Cardiac septum (tissue), 1 donor: ENCODE measurements at places on chromosomes 1 and 21. TPM values are rescaled to one million over a fixed set of nuclear protein-coding genes. Genes with fewer than 3 reads are reported as not detected.
A peak's percentile ranks its signal among the peaks of the same experiment; 100 is the strongest.

Gene OPRD1
- not detected for total RNA-seq

Gene INTS3
- total RNA-seq, result 35.2 TPM

Gene C1orf74
- total RNA-seq, result 1.6 TPM

- DNase-seq, result no peak
Observed at GRCh38 chr1:211420845-211421454, 71.0 kb downstream of the RD3 start.

DNA sequence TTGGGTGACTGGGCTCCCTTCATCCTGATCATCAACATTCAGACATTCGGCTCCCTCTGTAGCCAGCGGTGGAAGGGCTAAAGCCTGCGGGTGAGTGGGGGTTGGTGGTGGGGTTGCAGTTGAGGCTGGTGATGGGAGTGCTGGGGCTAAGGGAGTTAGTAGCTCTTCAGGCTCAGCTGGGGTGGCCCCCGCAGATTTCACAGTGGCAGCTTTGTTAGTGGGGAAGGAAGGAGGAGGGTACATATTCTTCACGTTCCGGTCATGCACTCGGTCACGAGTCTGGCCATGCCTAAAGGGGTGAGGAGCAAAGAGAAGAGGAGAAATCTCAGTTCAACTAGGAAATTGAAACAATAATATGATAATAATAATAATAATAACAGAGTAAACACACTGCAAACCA lies 6.8 kb downstream of the PSMB4 start:
- DNase-seq, result no peak

DNA sequence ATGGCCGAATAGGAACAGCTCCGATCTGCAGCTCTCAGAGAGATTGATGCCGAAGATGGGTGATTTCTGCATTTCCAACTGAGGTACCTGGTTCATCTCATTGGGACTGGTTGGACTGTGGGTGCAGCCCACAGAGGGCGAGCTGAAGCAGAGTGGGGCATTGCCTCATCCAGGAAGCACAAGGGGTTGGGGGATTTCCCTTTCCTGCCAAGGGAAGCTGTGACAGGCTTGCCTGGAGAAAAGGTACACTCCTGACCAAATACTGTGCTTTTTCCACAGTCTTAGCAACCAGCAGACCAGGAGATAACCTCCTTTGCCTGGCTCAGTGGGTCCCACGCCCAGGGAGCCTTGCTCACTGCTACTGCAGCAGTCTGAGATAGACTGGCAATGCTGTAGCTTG lies 66.9 kb downstream of the HSD3B1 start:
- no peak for DNase-seq

Gene ZNF695
- total RNA-seq, result not detected

Gene S100A8
- 71.3 TPM for total RNA-seq

DNA sequence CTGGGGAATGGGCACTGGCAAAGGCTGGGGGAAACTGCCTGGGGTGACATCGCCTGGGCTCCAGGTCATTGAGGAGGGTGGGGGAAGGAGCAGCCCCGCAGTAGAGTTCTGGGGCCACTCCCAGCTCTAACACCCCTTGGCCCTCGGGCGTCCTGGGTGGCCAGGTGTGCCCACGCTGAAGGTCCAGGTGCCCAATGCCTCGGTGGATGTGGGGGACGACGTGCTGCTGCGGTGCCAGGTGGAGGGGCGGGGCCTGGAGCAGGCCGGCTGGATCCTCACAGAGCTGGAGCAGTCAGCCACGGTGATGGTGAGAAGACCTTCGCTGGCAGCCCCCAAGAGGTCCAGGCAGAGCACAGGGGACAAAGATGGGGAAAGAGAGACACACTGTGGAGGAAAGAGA lies 7.7 kb downstream of the NTRK1 start:
- no peak for DNase-seq

GRCh38 chr21:22363504-22363903 lies 1365.3 kb downstream of the NCAM2 start:
- DNase-seq, result no peak

Gene SPRR3
- total RNA-seq, result not detected

Gene GBP5
- total RNA-seq, result 0.94 TPM

Gene SV2A
- 0.83 TPM for total RNA-seq

- peak; percentile 89 for DNase-seq
Observed at GRCh38 chr1:12173631-12174121, 6.9 kb downstream of the TNFRSF1B start.

GRCh38 chr1:211484755-211485479 lies 7.0 kb downstream of the RD3 start:
- DNase-seq, result peak; percentile 75

Gene RNF186
- total RNA-seq, result not detected

DNA sequence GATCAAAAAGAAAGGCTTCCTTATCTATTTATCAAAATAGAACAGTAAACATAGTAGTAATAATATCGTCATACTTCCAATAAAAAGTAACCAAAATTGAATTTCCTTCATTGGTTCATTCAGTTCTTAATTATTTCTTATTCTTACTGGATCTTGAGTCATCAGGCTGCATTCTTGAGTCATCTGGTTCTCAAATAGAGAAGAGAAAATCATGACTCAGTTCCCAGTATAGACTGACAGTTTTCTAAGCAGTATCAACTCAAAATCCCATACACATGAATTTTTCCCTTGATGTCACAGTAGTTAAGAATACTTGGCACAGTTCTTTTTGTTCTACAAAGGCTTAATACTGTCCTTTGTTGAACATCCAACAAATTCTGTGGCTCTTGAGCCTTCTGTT lies 626.9 kb upstream of the ADGRL4 start:
- DNase-seq, result no peak

DNA sequence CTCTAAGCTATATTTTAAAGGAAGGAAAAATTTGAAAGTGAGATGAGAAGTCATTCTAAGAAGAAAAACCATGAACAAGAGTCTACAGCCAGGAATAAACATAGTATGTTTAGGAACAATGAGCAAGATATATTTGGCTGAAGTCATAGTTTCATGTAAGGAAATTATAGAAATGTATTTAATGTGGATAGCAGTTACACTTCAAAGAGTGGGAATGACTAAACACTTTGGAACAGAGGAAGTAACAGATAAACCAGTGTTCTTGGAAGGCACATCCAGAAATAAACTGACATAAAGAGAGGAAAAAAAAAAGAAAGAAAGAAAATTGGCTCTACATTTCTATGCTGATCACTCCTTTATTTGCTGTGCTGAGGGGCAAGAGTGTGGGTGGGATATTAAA lies 18.0 kb downstream of the C8A start:
- DNase-seq, result no peak

- no peak for DNase-seq
Observed at GRCh38 chr1:213698092-213698702, 289.6 kb upstream of the PROX1 start.

Gene UBL4B
- total RNA-seq, result not detected

Gene ZBED6
- total RNA-seq, result 18.4 TPM

GRCh38 chr1:15277447-15277838 lies 30.4 kb downstream of the FHAD1 start:
- no peak for DNase-seq

DNA sequence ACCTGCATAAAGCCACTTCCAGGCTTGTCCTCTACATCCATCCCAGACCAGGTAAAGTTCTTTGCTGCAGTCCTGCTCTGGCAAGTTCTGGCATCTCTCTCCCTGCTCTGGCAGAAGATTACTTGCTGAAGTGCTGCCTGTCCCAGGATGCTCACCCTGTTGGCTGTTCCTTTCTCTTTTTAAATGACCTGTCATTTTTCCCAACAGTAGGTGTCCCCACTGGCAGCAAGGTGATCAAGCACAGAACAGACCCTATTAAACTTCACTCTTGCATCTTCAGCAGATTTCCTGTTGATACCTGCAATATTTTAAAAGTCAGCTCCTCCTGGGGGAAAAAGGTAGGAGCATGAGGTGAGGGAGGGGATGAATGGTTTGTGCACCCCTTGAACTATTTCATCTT lies 332.6 kb downstream of the PBX1 start:
- no peak for DNase-seq

Gene KIF21B
- total RNA-seq, result 0.73 TPM

Gene CATSPERE
- 0.38 TPM for total RNA-seq

GRCh38 chr1:24846671-24847070 lies 83.4 kb downstream of the RUNX3 start:
- DNase-seq, result no peak

GRCh38 chr1:186615332-186615731 lies 64.9 kb downstream of the PTGS2 start:
- DNase-seq, result no peak

DNA sequence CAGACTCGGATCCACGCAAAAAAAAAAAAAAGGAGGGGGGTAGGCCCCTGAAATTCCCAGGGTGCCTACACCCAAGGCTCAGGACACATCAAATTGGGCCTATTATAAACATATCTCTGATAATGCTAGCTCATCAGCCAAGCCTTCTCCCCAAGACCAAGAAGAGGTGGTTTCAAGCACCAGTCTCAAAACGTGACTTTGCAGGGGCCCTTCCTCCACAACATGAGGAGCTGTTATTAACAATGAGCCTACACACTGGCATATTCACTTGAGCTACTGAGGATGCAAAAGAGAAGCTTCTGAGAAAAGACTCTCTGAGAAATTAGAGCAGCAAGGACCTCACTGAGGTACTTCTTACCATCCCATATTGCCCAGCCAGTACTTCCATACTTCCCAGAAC lies 32.7 kb downstream of the ERI3 start:
- no peak for DNase-seq

- DNase-seq, result no peak
Observed at GRCh38 chr1:82266351-82266750, 465.6 kb downstream of the ADGRL2 start.

GRCh38 chr1:108882837-108883236 lies 6.1 kb downstream of the GPSM2 start:
- no peak for DNase-seq

DNA sequence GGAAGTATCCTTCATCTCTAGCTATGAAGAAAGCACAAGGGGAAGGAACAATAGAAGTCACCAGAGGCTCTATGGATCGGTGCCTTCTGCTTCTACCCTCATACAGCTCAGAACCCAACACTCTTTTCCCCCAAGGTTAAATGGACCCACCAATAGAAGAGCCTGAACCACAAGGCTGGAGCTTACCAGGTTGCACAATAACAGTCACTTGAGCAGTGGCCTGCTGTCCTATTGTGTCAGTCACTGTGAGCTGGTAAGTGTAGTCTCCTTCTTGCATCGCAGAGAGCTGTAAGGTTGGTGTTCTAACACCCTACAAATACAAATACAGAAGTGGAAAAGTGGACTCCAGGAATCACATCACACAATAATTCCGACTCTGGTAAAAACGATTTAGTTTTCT lies 103.0 kb downstream of the KIAA0319L start:
- no peak for DNase-seq

- no peak for DNase-seq
Observed at GRCh38 chr1:233135833-233136232, 159.7 kb downstream of the PCNX2 start.

DNA sequence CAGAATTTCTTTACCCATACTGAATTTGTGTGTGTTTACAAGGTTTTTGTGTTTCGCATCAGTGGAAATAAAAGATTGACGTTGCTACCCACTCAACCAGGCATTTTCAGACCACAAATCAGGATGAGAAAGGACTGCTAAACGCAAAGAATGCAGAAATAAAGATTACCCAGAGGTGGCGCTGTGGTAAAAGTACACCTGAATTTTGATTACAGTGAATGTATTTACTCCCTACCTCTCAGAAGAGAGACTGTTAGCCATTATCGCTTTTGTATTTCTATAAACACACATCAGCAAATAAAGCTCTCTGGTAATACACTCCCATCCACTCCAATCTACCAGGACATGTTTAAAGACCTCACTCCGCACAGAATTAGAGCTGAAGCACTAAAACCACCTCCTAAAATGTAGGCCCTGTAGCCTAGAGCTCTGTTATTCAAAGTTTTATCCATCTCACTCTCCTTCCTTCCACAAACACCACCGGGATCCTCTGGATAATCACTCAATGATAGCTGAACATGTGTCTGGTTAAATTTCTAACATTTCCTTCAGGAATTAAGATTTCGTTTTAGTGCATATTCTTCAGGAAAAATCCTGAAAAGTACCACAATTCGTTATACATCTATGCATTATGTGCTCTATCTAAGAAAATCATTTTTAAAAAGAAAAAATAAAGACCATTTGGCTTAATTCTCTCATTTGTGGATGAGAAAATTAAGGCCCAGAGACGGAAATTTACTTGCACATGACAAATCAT lies 2.5 kb upstream of the LMO4 start:
- DNase-seq, result no peak

Gene SCMH1
- total RNA-seq, result 47.3 TPM

GRCh38 chr1:180215856-180216625 lies 14.0 kb upstream of the LHX4 start:
- no peak for DNase-seq

DNA sequence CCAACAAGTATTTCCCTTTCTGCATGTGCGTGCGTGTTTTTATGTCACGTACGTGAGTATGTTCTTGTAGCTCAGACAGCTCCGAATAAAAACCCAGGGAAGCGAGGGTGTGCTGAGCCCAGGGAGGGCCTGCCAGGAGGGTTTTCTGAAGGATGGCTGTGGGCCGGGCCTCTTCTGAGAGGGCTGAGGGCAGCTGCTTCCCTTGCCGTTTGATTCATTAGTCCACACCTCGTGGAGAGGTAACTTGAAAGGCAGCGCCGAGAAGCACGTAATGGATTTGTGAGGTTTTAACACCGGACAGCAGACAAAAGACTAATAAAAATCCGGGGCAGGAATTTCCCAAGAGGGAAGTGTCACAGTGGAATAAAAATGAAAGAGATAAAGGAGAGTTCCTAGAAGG lies 29.5 kb downstream of the CD247 start:
- DNase-seq, result no peak

DNA sequence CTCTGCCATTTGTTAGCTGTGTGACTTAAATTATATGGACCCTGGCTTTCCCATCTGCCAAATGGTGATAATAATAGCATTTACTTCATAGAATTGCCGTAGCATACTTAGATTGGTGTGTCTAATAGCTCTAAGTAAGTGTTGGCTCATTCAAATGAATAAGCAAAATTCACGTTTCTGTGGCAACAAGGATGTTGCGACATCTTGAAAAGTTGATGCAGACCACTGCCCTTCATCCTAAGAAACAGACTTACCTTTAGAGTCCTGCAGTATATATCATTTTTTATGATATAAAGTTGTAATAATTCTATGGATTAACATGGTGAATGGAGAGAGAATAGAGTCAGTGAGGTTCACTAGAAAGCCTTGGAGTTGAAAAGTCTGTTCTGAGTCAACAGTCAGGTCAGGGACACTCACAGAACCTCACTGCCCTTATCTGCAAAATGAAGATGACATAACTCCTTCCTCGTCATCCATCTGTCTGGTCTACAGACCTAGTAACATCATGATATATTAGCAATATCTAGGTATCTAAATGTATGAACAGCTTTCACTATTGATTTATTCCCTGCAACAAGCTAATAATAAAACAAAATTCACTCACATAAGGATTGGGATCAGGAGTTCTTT lies 167.3 kb upstream of the C8B start:
- no peak for DNase-seq

DNA sequence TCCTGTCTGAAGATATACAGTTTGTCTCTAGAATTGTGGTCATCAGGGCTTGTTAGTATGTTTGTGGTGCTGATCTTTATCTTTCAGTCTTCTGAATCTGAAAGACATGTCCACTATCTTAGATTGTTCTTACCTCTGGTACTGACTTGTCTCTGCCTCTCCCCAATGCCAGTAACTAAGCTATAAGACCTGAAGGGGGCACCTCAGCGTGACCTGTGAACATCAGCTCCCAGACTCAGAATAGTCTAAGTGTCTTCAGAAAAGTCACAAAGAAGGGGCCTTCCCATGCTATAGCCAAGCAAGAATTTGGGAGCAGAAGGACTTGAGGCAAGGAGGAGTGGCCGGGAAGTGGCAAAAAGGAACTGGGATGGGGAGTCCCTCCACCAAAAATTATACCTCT lies 178.1 kb downstream of the NTNG1 start:
- no peak for DNase-seq
